Fibroblast of the conjunctiva (primary cell): ENCODE measurements at places on chromosomes 3 and 15.

- no peak for DNase-seq
Observed at GRCh38 chr15:60928210-60928609, 300.9 kb downstream of the RORA start.

DNA sequence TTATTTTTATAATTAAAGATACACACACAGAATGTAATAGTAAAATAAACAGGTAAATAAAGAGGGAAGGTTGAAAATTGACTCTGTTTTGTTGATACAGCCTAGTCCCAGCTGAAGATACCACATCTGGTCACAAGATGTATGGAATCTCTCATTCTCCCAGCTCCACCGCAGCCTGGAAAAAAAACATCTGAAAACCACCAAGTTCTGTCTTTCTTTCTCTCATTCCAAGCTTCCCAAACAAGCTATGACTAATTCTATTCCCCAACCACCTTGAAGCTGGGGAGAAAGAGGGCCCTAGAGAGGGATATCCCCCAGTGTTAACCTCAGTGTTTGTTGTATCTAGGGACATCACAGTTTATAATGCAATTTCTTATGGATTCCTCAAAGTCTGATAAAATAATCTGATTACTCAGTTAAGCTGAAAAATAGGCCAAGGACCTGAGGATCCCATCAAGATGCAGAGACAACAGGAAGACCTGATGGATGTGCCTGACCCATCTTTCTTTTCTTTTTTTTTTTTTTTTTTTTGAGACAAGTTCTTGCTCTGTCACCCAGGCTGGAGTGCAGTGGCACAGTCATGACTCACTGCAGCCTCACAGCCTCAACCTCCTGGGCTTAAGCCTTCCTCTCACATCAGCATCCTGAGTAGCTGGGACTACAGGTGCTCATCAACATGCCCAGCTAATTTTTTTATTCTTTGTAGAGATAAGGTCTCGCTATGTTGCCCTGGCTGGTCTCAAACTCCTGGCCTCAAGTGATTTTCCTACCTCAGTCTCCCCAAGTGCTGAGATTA is 38.1 kb downstream of the SRGAP3 start:
- DNase-seq = peak; percentile 4

DNA sequence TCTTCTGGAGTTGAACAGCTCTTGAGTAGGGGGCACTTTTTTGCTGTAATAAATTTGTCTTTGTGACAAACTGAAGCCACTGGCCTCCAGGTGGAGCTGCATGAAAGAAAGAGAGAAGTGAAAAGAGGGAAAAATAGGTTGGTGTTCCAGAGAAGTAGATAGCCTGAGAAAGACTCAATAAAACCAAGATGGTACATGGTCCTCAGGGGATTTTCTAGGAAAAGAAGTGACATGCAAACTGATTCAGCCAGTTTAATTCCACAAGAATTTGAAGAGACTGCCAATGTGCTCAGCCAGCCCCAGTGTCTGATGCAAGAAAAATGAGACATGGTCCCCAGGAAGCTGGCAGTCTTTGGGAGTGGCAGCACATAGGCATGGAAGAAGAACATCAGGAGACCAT is 152.7 kb downstream of the CD47 start:
- peak; percentile 63 for DNase-seq

DNA sequence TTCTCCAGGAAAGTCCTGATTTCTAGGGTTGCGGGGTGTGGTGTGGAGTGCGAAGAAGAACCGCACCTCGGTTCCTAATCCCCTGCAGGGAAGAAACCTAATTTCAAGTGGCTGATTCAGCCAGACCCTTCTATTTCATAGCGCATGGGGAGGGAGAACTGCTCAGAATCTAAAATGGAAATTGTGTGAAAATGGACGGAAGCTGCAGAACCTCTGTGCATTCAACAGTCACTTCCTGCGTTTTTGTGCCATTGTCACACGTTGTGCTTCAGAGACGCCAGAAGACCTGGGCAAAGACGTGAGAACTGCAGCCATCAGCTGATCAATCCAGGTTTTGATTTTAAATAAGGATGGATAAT is 1.2 kb downstream of the SIDT1 start:
- no peak for DNase-seq

DNA sequence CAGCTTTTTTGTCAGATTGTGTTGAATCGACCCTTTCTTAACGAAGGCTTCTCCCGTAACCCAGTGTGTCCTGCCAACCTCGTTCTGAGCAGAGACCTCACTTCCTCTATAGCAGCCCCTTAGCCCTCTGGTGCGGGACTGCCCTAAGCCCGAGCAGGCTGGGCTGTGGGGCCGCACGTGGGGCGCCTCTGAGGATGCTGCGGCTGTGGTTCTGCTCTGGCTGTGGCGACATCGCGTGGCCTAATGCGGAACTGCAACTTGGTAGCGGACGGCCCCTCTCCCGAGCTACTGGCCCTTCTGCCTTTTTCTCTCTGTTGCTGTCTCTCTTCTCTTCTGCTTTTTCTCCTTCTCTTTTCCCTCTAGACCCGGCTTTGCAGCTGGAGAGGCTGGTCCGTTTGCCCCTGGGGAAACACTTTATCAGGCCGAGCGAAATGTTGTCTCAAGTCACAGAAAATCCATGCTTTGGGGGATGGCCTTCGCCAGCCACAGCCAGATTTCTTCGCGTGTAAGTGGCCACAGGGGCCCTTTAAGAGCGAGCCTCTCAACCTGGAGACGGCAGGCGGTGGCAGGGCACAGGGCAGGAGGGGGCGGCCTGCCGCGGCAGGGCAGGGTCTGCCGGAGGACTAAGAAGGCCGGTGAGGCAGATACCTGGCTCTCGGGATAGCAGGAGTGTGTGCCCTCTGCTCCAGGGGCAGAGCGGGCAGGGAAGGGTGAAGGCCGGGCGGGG is 19.4 kb upstream of the KIF23 start:
- peak; percentile 43 for DNase-seq

- DNase-seq = peak; percentile 53
Observed at GRCh38 chr15:98177966-98178592, 217.6 kb downstream of the ARRDC4 start.

- DNase-seq = no peak
Observed at GRCh38 chr3:113532698-113533533, 561 bp downstream of the SIDT1 start.

DNA sequence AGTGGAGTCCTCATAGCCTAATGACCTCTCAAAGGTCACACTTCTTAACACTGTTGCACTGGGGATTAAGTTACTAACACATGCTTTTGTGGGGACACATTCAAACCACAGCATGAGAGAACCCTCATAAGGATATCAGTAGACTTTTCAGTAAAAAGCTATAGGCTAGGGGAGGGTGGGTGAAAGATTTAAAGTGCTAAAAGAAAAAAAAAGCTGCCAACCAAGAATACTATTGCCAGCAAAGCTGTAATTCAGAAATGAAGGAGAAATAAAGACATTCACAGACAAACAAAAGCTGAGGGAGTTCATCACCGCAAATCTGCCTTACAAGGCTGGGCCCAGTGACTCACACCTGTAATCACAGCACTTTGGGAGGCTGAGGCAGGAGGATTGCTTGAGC is 50.4 kb upstream of the PRSS50 start:
- no peak for DNase-seq

DNA sequence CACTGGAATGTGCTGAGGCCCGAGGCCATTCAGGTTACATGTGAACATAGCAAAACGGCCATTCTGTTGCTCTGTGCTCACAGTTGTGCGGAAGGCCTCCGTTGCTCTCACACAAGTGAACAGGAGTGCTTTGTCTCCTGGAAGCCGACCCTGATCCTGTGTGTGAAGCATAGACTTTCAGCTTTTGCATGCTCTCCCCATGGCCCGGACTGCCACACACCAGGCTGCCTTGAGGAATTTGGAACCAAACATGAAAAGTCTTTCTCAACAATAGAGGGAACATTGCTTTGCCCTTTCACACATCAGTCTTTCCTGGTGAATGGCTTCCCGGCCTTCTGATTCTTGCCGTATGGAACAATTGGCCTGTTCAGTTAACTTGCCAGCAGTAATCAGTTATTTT is 154.8 kb upstream of the LRIG1 start:
- no peak for DNase-seq

DNA sequence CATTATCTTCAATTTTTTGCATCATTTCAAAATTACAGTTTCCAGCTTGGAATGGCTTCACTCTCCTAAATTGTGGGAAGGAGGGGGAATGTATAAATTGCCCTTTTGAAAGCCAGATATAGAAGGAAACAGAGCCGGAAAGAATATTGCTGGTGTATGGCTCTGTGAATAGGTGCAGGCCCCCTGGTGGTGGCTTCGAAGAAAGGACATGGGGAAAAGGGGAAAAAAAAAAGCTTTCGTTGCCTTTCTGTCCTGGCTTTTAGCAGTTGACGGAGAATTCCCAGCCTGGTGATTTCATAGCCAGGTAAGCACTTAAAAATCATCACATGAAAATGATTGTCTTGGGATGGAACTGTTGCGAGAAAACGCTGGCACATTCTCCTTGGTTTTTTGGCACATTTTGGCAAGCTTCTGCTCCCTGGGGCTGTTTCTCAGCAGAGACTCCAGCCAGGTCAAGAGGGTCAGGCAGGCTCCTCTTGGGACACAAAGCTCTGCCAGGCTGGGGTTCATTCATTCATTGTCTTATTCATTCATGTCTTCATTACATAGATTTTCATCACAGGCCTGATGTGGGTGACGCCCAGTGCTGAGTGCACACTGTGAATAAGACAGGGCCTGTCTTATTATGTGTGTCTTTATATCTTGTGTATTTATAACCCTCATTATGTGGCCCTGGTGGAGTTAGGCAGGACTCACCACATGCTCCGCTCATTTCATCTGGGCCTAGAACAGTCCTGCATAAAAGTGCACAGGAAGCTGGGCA is 300.0 kb upstream of the TPM1 start:
- DNase-seq = peak; percentile 95
